Right lobe of liver (tissue), 6 donors: ENCODE measurements at places on chromosomes 11 and 22.

GRCh38 chr11:46471943-46472661, 80.5 kb upstream of the CHRM4 start:
- no peak for DNase-seq

DNA sequence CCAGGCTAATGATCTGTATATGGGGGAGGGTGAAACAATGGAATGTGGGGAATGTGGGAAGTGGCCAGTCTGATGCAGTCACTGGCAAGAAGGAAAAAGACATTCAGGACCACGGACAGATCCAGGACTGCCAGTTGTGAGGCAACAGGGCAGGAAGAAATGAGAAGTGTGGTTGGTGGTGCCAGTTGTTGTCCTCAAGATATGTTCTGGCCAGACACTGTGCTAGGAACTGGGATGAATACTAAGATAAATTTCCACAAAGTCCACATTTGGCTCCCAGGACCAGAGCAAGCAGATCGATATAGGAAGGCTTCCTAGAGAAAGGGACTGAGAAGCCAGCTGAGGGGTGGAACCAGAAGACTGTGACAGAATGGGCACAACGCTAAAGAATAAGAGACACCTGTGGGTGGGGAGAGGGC, 6.8 kb upstream of the TPBGL start:
- no peak for DNase-seq

GRCh38 chr11:105057432-105057831, 12.3 kb upstream of the CARD16 start:
- DNase-seq = no peak

DNA sequence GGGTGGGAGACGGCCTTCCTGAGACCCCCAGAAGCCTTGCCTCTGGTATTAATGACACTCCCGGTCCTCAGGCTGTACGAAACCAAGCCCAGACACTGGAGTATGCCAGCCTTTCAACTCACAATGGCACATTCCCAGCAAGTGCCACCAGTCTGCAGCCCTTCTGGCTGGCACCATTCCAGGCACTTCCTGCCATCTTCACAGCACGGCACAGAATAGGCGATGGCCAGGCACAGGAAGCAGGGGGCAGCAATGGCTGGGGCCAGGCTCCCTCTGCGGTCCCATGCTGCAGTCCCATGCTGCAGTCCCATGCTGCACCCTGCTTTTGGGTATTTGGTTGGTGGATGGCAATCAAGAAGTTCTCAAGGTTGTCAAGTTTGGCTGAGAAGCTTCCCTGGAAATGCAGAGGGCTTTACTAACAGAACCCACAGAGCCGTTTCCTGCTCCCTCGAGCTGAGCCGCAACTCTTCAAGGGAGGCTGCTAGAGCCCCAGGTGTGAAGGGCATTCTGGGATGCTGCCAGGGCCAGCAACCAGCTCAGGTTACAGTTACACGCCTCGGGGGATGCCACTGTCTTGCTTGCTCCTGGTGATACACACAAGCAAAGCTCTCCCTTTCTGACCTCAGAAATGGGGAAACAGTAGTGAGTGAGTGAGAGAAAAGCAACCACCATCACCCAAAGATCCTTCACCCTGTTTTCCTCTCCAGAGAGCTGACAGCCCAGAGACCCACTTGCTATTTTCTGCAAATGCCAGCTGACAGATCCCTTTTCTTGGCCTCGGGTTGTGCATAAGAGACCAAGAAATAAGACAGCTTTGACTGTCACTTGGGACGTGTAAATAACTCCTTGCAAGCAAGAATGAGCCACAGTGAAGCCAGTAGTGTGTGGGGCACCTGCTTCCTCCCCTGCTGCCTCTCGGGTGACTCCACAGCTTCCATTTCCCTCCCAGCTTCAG, 23.9 kb downstream of the LRFN4 start:
- no peak for DNase-seq

GRCh38 chr22:38607680-38608079, 37.7 kb upstream of the DMC1 start:
- DNase-seq = no peak

DNA sequence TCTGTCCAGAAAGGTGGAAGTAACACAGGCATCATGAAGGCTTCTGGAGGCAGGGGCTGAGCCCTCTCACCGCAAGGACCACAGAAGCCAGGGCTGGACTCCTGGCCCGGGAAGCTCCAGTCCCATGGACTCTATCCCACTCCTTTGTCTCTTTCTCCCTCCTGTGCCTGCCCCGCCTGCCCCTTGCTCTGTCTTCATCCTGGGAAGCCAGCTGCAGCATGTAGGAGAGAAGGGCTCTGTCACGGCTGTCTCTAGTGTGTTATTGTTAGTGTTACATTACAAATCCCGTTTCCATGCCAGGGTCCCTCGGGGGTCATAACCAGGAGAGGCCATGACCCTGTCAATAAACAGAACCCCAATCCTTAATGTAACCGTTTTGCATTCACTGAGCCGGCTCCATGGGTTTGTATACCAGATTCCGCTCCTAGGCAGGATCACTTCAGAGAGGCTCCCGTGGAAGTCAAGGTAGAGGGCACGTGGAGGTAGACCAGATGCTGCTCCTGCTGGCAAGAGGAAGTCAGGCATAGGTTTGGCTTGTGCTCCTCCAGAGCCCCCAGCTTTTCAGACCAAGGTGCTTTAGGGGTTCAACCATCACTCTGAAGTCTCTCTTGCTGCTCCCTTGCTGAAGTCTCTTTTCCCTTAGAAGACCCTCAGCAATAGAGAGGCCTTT, 293.2 kb downstream of the ETS1 start:
- no peak for DNase-seq

DNA sequence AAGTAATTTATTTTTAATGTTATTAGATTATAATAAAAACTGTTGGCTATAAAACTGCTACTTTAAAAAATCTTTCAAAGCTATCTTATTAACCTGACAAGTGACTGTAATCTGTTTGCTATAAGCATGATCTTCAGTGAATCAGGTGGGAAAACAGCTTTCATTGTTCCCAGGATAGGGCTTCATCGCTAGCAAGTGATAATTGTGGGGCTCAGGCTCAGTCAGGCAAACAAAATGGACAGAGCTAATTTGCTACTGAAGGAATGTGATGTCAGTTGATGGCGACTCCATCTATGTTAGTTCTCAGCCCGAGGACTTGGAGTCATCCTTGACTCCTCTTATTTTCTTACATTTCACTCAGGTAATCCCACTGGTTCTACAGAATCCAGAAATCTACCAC, 125.0 kb downstream of the RASSF10 start:
- no peak for DNase-seq
